Ammon's horn (tissue), 1 donor: ENCODE measurements at places on chromosomes 13 and 19.

- peak; percentile 73 for DNase-seq
These were observed 24.9 kb downstream of the EPS15L1 start for GRCh38 chr19:16446724-16447368.

DNA sequence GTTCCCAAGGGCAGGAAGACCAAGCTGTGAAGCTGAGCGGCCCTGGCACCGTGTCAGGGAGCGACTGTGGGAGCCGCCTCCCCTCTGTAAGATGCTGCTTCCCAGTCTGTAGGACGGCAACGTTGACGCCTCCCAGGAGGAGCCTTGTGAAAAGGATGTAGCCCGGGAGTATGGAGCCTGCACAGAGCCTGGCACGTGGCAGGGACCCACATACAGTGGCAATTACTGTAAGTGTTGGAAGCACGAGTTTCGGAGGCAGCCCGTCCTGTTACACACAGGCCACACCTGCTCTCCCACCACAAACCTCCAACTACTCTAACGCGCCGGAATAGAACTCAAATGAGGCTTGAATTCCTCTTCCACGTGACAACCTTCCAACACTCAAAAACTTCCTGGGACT, 6.6 kb downstream of the RAB20 start:
- DNase-seq: no peak

- no peak for DNase-seq
These were observed 123.3 kb downstream of the VWA8 start for GRCh38 chr13:41837629-41838028.

DNA sequence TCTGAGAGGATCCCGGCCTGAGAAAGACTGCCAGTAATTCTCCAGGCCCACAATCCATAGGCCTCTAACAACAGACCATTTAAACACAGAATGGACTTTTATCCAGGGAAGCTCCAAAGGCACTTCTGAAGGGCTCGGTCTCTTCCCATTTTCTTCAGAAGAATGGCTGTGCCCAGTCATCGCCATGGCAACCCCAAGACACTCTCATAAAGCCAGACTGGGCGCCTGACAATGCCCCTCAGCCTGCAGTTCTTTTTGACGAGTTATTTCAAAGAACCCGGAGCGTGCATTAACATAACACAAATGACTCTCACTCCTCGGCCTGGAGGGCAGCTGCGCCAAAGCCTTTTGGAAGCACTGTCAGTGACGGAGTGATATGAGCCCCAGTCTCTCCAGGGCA, 61.0 kb downstream of the RASA3 start:
- DNase-seq: peak; percentile 59

DNA sequence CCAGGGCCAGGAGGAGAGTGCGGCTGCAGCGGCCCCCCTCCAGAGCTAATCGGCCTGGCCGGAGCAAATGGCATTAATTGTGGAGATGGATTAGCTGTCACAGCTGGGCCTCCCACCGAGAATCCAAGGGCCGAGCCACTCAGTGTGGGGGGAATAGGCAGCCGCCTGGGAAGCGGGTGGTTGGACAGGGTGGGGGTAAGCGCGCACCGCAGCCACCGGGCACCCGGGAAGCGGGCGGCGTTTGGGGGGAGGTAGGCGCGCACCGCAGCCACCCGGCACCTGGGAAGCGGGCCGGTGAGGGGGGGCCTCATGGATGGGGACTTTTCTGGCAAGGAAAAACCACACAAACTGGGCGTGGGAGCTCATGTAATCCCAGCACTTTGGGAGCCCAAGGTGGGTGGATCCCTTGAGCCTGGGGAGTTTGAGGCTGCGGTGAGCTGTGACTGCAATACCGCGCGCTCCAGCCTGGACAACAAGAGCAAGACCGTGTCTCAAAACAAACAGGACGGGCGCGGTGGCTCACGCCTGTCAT, 9.7 kb downstream of the R3HDM4 start:
- no peak for DNase-seq

DNA sequence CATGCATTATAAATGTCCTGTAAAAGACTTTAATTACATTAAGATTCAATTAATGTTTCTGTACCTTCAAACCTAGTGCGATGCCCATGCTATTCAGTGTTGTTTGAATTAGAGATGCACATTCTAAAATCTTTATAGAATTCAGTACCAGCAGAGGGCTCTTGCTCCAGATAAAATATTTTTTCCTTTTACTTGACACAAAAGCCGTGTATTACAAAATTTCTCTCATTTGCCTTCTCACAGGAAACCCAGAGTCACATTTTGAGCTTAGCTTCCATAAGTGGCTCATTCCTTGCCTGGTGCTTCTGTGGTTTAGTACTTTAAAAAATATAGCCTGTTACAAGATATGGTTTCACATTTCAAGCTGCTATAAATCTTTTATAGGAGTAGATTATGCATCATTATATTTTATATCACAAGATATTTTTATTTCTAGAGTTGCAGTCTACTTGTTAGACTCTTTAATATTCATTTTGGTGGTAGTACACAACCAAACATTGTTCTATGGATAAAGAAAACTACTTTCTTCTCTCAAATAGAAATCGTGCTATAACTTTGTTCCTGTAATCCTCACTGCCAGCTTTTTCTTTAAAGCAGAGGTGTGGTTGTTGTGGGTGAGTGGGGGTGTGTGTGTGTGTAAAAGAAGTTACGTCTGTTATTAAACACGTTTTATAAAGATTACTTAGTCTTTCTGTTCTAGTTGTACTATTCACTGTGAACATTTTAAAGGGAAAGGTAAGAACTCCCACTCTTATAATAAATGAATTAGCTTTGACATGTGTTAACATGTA, 101.4 kb downstream of the RNF17 start:
- peak; percentile 5 for DNase-seq
